ENCODE measurements at places on chromosomes 4 and X.

DNA sequence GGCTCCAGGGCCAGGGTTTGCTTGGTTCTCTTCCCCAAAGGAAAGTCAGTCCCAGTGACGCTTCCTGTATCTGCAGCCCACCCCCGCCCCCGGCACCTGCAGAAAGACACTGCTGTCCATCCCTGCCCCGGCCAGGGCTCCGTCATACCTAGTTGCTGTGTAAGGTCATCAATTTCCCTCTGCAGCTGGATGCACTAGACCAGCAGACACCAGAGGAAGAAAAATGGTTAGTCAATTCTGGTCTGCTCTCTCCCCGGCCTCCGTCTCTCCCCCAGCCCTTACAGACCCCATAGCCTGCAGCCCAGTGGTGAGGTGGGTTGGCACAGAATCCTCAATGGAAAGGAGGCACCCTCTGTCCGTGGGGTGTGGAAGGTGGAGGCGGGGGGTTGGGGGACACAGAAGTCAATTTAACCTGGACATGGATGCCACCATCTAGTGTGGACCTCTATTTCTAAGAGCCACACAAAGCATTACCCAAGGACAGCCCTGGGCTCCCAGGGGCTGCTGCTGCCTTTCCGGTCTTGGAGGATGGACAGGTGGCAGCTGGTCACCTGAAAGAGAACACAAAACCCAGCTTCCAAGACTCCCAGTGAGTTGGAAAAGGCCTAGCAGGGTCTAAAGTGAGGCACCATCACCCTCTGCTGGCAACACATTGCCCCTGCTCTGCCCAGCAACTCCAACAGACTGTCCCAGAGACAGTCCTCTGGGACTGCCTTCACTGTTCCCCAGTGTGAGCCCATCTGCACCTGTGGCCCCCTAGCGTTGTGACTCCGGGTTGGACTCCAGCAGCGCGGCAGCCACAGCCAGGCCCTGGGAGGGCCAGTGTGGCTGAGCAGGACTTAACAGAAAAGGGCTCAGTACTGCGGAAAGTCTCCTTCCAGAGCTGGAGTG, 40.2 kb upstream of the NHSL2 start:
- DNase-seq = no peak

GRCh38 chrX:23317799-23318724, 16.6 kb upstream of the PTCHD1 start:
- peak; percentile 18 for DNase-seq

GRCh38 chrX:41664375-41664901, 24.3 kb upstream of the GPR34 start:
- no peak for DNase-seq

GRCh38 chrX:18377796-18378195, 23.3 kb upstream of the SCML2 start:
- peak; percentile 5 for DNase-seq

DNA sequence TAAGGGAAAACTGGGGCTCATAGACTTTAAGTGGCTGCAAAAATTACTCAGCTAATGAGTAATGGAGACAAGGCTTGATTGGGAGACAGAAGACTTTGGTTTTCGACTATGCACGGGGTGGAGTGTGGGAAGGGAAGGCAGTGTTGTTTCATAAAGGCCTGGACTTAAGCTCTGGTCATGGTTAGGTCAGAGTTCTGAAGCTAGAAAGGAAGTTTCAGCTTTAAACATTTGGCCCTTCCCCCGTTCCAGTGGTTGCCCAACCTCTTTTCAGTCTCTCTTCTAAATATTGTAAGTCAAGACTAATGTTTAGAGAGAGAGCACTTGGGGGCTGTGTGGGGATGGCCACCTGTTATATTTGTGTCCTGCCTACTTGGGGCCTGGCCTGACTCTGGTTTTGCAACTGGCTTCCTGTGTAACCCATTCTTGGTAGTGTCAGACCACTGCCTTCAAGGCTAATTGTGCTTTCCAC, 21.0 kb downstream of the MSN start:
- peak; percentile 62 for DNase-seq

DNA sequence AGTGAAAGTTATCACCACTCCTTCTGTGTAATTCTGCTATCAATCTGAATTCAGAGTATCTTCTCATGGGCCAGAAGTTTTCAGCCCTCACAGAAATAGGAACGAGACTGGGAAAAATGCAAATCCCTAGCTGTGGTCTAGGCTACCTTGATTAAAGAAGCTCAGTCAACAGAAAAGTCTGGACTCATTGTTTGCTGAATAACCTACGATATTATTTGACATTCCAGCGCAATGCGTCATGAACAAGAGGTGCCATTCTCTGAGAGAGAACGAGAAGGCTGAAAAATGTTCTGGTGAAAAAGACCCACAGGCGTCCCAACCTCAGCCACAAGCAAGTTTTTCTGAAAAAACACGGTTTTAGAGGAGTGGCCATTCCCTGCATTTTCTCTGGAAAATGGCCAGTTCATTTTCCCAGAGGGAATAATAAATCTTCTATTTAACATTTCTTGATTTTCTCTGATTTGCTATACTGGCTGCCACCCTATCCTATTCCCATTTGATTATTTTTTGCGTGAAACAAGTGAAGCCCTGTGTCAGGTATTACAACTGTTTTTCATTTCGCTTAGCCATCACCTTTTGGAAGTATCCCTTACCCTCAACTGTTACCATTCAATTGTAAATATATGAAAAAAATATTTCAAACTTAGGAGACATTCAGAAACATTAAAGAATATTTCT, 1117.6 kb upstream of the PRKX start:
- DNase-seq = no peak

GRCh38 chr4:53688186-53688790, 97.0 kb upstream of the LNX1 start:
- DNase-seq = peak; percentile 41

All from inflammatory macrophage treated with lipopolysaccharide for 1 hour (primary cell).